ENCODE measurements at places on chromosomes 12 and 14.
A peak's percentile ranks its signal among the peaks of the same experiment; 100 is the strongest.

DNA sequence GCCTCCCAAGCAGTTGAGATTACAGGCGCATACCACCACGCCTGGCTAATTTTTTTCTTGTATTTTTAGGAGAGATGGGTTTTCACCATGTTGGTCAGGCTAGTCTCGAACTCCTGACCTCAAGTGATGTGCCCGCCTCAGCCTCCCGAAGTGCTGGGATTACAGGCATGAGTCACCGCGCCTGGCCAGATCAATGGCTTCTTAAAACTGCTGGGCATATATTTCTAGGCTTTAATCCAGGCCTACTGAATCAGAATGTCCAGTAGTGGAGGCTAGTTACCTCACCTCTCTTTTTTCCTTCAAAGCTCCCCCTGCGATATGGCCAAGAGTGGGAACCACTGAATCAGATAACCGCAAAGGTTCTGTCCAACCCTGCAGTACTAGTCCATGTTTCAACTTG, 17.1 kb downstream of the POU6F1 start:
- no peak for DNase-seq
- no peak overlapping the region for H3K4me3 ChIP-seq
- no peak overlapping the region for H3K27ac ChIP-seq

DNA sequence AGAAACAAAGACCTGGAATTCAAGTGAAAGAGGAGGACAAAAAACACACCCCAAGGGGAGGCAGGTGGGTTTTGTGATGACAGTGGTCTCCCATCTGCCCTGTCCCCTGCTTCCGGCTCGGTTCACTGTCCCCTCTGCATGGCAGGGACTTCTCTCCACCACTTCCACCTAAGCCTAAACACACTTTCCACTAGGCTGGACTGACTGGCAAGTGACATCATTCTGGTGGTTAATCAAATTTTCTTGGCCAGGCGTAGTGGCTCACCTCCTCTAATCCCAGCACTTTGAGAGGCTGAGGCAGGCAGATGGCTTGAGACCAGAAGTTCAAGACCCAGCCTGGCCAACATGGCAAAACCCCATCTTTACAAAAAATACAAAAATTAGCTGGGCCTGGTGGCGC, 11.9 kb downstream of the PLEKHG6 start:
- no peaks in the 10 kb centered on the region for H3K27me3 ChIP-seq
- DNase-seq = no peak
- no peak overlapping the region for H3K4me3 ChIP-seq
- H3K36me3 ChIP-seq = peaks cover 8% of the 10 kb centered on the region
- H3K27ac ChIP-seq = peak overlapping the region; percentile 45

DNA sequence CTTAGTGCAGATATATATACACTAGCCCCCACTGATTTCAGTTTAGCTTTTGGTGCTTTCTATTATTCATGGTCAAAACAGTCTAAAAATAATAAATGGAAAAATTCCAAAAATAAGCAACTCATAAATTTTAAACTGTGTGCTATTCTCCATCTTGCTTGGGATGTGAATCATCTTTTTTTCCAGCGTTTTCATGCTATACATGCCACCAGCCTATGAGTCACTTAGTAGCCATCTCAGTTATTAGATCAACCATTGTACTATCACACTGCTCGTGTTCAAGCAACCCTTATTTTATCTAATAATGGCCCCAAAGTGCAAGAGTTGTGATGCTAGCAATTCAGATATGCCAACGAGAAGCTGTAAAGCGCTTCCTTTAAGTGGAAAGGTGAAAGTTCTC, 73.9 kb upstream of the KRR1 start:
- H3K27me3 ChIP-seq = no peaks in the 10 kb centered on the region
- no peaks in the 10 kb centered on the region for H3K36me3 ChIP-seq
- no peak for DNase-seq

DNA sequence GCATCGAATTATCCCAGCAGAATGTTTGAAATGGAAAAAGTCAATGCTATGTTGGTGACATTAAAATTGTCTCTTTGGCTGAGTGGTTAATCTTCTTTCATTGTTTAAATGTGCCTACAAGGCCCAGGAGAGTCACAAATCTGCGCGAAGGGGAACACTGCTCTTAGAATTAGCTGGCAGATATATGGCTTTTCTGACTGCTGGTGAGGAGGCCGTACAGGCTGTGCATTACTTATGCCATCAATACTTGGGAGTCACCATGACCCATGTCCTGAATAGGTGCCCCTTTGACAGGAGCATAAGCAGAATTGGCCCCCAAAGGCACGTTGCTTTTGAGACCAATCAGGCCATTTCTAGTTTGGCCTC, 521.5 kb downstream of the FUT8 start:
- H3K4me3 ChIP-seq = no peak overlapping the region
- DNase-seq = no peak
- peaks cover 4% of the 10 kb centered on the region for H3K27me3 ChIP-seq
- no peak overlapping the region for H3K27ac ChIP-seq
- no peaks in the 10 kb centered on the region for H3K36me3 ChIP-seq

GRCh38 chr14:87113286-87113685, 879.7 kb downstream of the GALC start:
- H3K4me3 ChIP-seq = no peak overlapping the region
- no peak for DNase-seq
- no peaks in the 10 kb centered on the region for H3K36me3 ChIP-seq
- no peak overlapping the region for H3K27ac ChIP-seq
- no peaks in the 10 kb centered on the region for H3K27me3 ChIP-seq
- no peaks in the 10 kb centered on the region for H3K4me1 ChIP-seq

DNA sequence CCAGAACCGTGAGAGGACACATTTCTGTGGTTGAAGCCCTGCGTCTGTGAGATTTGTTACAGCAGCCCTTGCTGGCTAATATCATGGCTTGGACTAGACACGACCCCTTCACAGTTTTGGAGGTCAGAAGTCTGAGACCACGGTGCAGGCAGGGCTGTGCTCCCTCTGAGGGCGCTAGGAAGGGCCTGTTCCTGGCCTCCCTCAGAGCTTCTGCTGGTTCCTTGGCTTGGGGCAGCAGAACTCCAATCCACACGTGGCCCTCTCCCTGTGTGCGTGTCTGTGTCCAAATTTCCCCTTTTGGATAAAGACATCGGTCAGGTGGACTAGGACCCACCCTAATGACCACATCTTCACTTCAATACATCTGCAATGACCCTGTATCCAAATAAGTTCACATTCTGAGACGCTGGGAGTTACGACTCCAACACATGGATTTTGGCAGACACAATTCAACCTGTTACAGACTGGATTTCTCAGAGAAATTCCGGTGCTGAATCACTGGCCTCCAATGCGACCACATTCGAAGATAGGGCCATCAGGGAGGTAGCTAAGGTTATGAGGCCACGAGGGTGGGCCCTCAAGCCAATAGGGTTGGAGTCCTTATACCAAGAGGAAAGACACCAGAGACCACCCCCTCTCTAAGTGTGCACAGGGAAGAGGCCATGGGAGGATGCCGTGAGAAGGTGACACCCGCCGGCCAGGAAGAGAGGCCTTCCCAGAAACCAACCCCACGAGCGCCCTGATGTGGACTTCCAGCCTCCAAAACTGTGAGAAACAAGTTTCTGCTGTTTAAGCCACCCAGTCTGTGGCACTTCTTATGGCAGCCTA, 43.6 kb upstream of the PPP2R5C start:
- no peak overlapping the region for H3K27ac ChIP-seq
- H3K36me3 ChIP-seq = no peaks in the 10 kb centered on the region
- H3K4me3 ChIP-seq = no peak overlapping the region
- no peaks in the 10 kb centered on the region for H3K27me3 ChIP-seq
- DNase-seq = peak; percentile 29

- no peak overlapping the region for H3K27ac ChIP-seq
- no peaks in the 10 kb centered on the region for H3K27me3 ChIP-seq
- H3K4me3 ChIP-seq = no peak overlapping the region
- H3K36me3 ChIP-seq = no peaks in the 10 kb centered on the region
- DNase-seq = no peak
- peaks cover 11% of the 10 kb centered on the region for H3K4me1 ChIP-seq
Measured at GRCh38 chr14:102537981-102538601, 28.5 kb upstream of the ANKRD9 start.

DNA sequence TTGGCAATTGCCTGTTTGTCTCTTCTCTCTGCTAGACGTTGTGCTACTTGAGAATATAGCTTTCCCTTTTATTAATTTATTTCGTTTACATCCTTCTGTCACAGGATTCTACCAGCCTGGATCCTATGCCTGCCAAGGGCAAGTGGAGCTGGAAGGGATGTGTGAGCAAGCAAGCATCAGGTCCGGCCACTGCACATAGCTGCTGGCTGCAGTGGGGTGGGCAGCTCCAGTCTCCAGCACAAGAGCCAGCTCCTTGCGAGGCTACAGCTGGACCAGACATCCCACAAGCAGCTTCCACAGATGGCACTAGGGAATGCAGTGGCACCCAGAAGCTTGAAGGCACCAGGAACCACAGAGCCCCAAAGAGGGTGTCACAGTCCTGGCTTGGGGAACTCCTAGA, 225.0 kb downstream of the KCNC2 start:
- no peak overlapping the region for H3K4me3 ChIP-seq
- no peaks in the 10 kb centered on the region for H3K4me1 ChIP-seq
- DNase-seq = no peak
- H3K27me3 ChIP-seq = no peaks in the 10 kb centered on the region
- H3K36me3 ChIP-seq = no peaks in the 10 kb centered on the region
- no peak overlapping the region for H3K27ac ChIP-seq

- H3K27ac ChIP-seq = peak overlapping the region; percentile 3
- H3K4me3 ChIP-seq = no peak overlapping the region
- H3K27me3 ChIP-seq = no peaks in the 10 kb centered on the region
- H3K4me1 ChIP-seq = peaks cover 34% of the 10 kb centered on the region
- peak; percentile 57 for DNase-seq
Measured at GRCh38 chr14:30227876-30228275, 300.2 kb upstream of the PRKD1 start.

DNA sequence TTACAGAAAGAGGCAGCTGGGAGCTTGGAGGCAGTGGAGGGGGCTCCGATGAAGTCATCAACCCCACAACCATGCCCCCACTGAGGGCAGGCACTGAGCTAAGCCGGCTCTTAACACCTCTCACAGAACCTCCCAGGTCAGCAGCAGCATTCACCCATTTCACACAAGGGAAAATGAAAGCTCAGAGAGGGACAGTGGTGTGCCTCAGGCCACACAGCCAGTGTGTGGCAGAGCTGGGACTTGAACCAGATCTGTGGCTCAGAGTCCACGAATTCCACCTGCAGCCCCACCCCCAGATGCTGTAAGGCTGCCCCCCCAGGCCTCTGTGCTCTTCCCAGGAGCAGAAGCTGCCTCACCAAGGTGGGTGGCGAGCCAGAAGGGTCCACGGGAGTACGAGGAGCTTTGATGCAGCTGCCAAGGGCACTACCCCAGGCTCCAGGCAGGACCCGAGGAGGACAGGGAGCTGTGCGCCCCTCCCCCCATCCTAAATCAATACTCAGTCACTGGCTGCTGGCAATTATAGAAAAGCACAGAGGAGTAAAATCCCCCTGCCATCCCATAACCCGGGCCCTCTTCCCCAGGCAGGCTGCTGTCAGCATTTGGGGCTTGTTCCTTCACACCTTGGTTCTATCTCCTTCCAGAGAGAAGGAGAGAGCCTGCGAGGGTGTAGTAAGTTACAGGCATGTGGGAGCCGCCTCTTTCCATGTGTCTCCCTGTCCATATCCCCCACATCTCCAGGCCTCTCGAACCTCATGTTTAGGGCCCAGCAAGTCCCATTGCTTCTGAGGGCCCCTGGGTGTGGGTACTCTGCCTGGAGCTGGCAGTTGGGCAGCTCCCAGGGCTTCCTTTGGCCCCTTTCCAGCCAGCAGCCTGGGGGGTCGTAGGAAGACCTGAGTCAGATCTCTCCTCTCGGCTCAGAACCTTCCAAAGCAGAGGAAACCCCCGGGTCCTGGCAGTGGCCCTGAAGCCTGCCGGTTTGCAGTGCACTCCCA, 47.6 kb downstream of the FAM222A start:
- H3K4me3 ChIP-seq = no peak overlapping the region
- no peaks in the 10 kb centered on the region for H3K36me3 ChIP-seq
- no peak overlapping the region for H3K27ac ChIP-seq
- no peaks in the 10 kb centered on the region for H3K27me3 ChIP-seq
- H3K4me1 ChIP-seq = no peaks in the 10 kb centered on the region

GRCh38 chr12:42638697-42639096, 49.2 kb upstream of the PRICKLE1 start:
- no peaks in the 10 kb centered on the region for H3K4me1 ChIP-seq
- DNase-seq = no peak
- H3K4me3 ChIP-seq = no peak overlapping the region
- H3K36me3 ChIP-seq = no peaks in the 10 kb centered on the region

GRCh38 chr12:14995583-14996425, 23.0 kb downstream of the PDE6H start:
- H3K36me3 ChIP-seq = no peaks in the 10 kb centered on the region
- no peaks in the 10 kb centered on the region for H3K27me3 ChIP-seq
- H3K4me1 ChIP-seq = peaks cover 5% of the 10 kb centered on the region
- DNase-seq = no peak
- no peak overlapping the region for H3K27ac ChIP-seq
- no peak overlapping the region for H3K4me3 ChIP-seq

- no peak overlapping the region for H3K4me3 ChIP-seq
- no peak overlapping the region for H3K27ac ChIP-seq
- DNase-seq = no peak
- no peaks in the 10 kb centered on the region for H3K36me3 ChIP-seq
Measured at GRCh38 chr14:72045885-72046284, 113.7 kb downstream of the RGS6 start.

DNA sequence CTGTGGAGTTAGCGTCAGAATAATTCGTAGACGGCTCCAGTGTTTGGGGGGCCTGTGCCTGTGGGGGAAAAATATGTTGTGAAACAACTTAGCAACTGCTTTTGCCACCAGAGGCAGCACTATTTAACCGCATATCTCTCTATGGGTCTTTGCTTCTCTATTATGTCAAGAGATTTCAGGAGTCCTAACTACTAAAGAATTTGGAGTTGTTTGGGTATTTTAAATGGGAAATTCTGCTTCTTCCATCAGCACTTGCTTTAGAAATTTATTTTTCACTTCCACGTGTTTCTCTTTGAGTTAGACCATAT, 594 bp upstream of the CLEC14A start:
- H3K4me1 ChIP-seq = peaks cover 4% of the 10 kb centered on the region
- H3K4me3 ChIP-seq = no peak overlapping the region

GRCh38 chr12:108622421-108622820, 11.3 kb downstream of the SELPLG start:
- no peak overlapping the region for H3K4me3 ChIP-seq
- no peaks in the 10 kb centered on the region for H3K27me3 ChIP-seq
- no peak for DNase-seq
- H3K27ac ChIP-seq = no peak overlapping the region

DNA sequence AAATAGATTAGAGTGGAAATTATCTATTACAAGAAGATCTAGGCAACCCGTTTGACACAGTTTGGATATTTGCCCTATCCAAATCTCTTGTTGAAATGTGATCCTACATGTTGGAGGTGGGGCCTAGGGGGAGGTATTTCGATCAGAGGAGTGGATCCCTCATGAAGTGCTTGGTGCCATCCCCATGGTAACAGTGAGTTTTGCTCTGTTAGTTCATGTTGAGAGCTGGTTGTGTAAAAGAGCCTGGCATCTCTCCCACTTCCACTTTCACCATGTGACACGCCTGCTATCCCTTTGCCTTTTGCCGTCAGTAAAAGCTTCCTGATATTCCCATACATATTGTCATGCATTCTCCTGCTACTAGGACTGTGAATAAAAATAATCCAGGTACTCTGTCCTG, 66.4 kb upstream of the FLRT2 start:
- H3K27me3 ChIP-seq = no peaks in the 10 kb centered on the region
- no peak overlapping the region for H3K27ac ChIP-seq
- no peaks in the 10 kb centered on the region for H3K36me3 ChIP-seq
- H3K4me3 ChIP-seq = no peak overlapping the region
- peaks cover 3% of the 10 kb centered on the region for H3K4me1 ChIP-seq

All from RWPE2 (cell line).